ENCODE measurements at places on chromosomes 1 and 21. TPM values are rescaled to one million over a fixed set of nuclear protein-coding genes. Genes with fewer than 3 reads are reported as not detected.

GRIK1 gene
- polyA plus RNA-seq: not detected

KTI12 gene
- 9.8 TPM for polyA plus RNA-seq

DNA sequence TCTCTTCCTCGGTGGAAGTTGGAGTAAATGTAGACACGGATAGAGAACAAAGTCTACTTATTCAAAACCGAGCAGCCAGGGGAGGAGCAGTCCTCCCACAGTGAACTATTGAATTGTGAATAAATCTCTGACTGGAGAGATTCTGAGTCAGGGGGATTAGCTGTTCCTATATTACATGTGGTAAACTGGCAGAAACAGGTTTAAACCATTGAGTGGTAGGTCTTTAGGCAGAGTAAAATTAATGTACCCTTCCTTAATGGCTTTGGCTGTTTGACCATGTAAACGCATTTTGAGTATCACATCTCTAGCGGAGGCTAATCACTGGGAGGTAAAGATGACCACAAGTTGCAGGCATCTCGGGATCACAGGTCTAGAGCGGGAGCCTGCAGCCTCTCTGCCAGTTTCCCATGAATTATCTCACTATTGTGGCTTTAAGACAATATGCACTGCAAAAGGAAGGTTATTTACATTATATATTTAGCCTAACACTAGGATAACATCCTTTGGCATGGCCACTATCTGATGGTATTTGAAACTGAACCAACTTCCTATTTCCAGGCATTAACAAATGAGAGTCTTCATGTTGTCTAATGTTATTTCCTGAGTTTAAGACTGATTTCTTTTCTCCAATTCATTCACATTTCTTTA is 7.9 kb upstream of the DISC1 start:
- DNase-seq: no peak

DNA sequence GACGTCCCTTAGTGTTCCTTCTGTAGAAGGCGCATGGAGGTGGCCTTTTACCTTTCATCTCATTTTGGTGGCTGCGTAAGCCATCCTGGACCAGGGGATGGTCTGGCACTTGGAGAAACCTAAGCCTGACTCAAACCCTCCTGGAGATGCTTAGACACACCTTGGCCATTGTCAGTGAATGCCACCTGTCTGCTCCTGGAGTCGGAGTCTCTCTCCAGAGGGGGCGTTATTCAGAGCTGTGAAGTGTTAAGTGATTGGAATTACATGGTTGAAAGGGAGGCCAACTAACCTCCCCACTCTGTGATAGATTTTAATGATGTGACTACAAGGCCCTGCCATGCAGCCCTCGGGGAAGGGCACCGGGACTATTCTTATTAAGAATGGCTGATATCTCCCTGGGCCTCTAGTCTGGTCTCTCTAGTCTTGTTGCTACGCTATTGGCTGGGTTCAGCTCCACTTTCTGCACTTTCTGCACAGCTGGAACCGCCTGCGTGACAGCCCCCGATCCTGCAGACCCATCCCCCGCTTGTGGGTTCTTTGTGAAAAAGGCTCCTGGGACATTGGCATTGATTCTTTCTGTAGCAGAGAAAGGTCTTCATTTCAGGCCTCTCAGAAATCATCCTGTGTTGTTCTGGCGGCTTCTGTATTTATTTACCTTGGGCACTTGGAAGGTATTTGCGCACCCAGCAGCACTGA is 4.2 kb downstream of the RASSF5 start:
- DNase-seq: no peak

- no peak for DNase-seq
Observed at GRCh38 chr21:45943630-45944540, 37.7 kb upstream of the COL6A1 start.

DNA sequence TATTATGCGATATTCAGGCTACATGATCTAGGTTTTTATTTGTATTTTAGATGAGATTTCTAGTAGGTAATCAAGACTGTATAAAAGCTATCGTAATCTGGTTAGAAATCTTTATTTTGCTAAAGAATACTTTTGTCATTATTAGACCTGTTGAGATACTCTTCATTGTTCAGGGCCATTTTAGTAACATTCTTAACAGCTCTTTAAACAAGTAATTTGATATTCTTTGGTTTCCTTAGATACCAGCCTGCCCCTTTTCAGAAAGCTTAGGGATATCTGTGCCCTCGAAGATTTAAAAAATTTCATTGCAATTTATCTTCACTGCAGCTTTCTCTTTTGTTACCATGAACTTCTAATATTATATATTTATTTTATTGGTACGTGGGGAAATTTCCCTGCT is 18.9 kb downstream of the ADGRL2 start:
- DNase-seq: no peak

Measured in AG04450 (cell line).